Type B pancreatic cell (in vitro differentiated cells): ENCODE measurements at places on chromosomes 4 and X.

DNA sequence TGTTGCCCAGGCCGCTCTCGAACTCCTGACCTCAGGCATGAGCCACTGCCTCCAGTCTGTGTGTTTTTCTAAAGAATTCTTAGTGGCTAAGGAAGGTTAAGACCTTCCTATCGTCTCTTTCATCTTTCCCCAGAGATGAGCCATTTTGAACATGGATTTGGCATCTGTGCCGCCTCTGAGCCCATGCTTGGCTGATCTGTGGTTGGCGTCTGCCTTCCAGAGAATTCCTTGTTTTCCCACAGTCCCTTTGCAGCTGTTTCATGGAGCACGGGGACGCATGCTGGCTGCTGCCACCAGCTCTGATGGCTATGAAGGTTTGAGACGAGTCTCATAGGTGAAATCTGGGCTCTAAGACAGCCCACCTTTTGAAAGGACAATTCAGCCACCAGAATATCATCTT, 60.4 kb downstream of the SHROOM2 start:
- no peak for DNase-seq

DNA sequence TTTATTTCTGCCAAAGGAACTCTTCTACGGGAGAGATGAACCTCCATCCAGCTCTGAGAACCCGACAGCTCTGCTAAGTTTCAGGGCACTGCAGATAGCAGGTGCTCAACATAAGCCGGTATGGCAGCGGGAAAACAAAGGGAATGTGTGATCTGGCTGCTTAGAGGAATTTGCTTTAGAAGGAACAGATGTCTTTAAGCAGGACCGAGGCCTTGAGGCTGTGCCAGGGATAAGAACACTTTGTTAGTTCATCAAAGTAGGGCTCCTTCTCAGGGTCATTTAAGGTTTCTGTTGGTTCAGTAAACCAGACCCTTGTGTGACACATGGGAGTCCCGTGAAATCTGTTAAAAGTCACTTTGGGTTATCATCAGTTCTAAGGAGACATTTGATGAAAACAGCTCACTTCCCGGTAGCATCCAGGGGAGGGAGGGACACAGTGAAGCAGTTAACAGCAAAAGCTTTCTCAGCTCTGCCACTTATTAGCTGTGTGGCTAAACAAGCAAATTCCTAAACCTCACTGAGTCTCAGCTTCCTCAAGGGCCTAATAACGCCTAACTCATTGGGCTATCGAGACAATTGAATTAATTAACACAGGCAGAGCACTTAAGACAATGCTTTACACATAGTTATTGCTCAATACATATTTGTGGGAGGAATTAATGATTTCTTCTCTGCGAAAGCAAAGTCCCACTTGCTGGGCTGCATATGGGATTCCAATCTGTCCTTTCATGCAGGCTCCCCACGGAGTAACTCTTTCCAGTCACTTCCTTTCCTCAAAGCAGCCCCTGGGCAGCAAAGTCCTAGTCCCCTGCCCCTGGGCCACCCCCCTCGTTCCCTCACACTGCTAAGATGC, 2.9 kb upstream of the FTSJ1 start:
- DNase-seq, result no peak

DNA sequence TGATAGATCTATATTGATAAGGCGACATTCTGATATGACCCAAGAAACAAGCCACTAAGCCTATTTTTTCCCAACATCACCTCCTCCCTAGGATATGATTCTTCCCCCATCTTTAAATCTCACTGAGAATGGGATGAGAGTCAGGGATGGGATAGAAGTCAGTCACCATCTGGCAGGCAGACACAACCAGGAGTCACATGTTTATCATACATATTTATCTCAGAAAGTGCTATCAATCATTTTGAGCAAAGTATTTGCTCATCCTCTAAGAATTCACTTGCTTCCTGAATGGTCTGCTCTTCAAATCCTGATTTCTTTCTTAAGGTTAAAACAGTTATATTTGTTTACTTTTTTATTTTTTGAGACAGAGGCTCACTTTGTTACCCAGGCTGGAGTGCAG, 20.3 kb downstream of the DNAAF6 start:
- no peak for DNase-seq

- DNase-seq, result no peak
Observed at GRCh38 chr4:74610491-74610890, 165.6 kb downstream of the AREG start.

DNA sequence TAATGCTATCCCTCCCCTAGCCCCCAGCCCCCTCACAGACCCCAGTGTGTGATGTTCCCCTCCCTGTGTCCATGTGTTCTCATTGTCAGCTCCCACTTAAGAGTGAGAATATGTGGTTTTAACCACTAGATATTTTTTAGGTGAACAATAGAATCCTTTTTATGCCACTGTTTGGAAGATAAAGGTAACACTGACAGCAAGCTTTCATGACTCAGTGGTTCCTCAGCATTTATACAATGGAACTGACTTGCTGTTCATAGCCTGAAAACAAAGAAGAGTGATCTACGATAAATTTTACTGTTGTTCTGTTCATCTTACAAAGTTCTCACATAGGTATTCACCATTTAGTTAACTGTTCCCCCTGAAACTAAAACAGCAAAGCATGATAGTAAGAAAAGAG, 147.8 kb downstream of the ARHGAP10 start:
- DNase-seq, result no peak

DNA sequence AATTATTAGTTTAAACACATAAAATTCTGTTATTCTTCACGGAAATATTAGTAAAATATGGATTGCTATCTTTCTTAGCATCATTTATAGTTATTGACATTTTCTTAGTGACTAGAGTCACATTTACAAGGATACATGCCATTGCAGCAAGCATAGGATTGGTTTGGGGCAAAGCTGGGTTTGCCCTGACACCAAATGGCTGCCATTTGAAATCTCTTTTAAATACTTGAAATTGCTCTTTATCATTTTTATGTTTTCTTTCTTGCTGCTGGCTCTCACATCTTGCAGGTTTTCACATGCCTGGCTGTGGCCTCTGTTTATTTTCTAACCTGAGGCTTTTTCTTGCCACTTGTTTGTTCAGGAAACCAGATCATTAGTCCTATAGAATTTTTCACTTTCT, 39.9 kb downstream of the EGF start:
- no peak for DNase-seq

DNA sequence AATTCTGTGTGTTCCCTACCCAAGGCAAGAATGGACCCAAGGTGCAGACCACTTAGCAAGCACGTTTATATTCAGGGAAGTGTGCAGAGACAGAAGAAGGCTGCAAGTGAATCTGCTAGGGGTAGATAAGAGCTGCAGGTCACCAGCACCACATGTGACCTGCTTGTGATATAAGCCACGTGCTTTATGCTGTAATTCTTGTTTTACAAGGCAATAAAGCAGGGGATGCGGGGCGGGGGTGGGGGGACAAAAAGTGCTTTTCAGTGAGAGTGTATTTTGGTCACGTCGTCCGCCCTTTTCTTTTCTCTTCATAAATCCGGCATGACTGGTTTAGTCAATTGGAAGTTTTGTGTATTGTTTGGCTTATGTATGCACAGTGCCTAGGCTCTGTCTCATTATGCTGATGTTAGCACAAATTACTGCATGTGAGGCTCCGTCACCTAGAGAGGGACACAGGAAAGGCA, 192.7 kb downstream of the RBMX2 start:
- DNase-seq, result no peak

DNA sequence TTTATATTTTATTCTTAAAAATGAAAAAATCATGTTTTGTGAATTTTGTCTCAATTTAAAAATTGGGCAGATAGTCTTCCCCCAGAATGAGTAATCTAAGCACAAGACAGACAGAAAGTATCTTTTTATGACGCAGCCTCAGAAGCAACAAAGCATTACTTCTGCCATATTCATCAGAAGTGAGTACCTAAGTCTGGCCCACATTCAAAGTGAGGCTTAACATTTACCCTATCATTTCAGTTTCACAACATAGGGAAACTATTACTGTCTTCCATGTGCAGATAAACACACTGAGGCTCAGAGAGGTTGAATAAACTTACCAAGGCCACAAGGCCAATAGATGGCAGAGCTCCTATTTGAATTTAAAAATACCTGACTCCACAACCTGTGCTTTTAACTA, 4.4 kb upstream of the PRDX4 start:
- no peak for DNase-seq

GRCh38 chr4:149403081-149403480, 412.6 kb downstream of the IQCM start:
- no peak for DNase-seq

DNA sequence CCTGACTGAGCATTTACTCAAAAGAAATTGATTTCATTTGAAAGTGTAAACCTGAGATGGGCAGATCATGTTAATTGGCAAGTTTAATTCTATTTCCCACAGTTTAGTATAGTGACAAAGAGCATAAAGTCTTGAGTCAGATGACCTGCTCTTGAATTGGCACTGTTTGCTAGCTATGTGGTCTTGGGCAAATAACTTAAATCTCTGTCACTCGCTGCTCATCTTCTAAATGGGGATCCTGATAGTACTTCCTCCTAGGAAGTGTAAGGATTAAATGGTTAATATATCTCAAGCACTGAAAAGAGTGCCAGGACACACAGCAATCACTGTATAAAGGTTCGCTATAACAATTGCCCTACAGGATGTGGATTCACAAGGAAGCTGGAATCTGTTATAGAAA, 242.8 kb upstream of the JADE1 start:
- DNase-seq, result no peak

DNA sequence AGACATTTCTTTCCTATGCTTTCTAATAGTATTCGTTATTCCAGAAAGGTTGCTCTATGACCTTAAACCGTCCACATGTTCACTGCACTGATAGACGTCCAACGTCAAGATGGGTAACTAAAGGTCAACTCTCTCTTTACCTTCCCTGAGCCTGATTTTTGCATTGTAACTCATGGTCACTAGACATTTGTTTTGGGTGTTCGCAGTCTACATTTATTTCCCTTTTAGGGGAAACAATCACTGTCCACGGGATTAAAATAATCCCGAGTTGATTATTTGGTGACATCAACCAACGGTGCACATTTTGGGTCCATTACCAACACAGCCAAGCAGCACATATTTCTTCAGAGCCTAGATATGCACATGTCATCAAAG, 540 bp upstream of the HADH start:
- DNase-seq, result no peak

DNA sequence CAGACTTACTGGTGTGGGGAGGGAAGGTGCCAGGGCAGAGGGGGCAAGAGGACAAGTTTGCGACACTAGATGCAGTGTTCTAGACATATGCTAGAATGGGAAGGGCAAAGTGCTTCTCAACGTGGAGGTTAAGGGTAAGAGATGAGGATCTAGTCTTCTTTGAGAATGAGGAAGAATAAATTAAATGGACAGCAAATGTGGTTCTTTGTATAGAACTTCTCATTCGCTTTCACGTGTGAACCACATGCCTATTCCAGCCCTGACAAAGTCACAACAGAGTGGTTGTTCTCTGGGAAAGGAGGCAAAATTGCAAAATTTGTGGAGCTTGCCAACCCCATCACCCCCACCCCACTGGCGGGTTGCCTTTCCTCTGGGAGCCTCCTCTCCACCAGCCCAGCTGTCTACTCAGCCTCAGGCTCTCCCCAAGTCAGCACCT, 1.5 kb upstream of the ANXA5 start:
- DNase-seq, result no peak

DNA sequence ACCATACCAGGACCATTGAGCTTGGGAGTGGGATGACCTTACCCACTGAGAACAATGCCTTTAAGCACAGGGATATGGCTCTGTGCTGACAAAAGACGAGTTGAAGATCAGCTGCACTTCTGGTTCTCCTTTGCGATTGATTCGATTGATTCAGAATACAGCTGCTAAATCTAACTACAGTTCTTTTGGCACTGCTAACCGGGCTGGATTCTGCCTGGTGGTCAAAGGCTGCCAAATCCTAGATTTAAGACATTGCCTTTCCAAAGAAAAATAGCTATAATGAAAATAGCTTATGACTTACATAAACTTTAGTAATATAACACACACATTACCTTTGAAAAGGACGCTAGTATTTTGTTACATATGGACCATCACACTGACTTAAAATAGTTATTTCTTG, 18.3 kb downstream of the RAP2C start:
- no peak for DNase-seq

GRCh38 chr4:95209927-95210326, 338.8 kb downstream of the UNC5C start:
- DNase-seq, result no peak
